ENCODE measurements at places on chromosomes 7 and 10. TPM values are rescaled to one million over a fixed set of nuclear protein-coding genes. Genes with fewer than 3 reads are reported as not detected.
A peak's percentile ranks its signal among the peaks of the same experiment; 100 is the strongest.

DNA sequence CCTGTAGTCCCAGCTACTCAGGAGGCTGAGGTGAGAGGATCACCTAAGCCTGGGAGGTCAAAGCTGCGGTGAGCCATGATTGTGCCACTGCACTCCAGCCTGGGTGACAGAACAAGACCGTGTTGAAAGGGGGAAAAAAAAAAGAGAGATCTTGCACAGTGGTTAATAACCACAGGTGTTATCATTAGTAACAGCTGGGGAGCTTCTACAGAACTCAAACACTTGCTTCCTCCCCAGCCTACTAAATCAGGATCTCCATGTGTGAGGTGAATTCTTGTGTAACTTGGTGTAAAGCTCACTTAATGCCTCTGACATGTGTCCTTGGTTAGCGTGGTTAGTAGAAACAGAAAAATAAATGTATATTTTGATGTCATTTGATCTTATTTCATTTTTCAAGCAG, 43.9 kb upstream of the BMS1 start:
- no peak for DNase-seq

- DNase-seq = no peak
These were observed 2.1 kb downstream of the ANK3 start for GRCh38 chr10:60387531-60387930.

- DNase-seq = no peak
These were observed 7.4 kb downstream of the TAS2R40 start for GRCh38 chr7:143229054-143229790.

DNA sequence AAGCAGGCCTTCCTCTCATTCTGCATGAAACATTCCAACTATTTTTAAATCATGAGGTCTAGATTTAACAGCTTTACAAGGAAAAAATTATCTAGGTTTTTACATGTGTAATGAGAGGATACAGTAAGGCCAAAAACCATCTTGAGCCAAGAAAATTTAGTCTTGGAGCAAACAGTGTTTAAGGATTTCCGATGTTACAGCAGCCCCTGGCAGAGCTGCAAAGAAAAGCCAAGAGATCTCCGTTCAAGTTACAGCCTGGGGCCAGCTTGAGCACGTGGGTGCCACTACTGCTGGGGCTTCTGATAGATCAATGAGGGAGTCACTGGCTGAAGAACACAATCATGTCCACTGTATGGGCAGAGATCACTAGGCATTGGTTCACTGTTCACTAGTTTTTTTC, 156.2 kb downstream of the EVX1 start:
- no peak for DNase-seq

DNA sequence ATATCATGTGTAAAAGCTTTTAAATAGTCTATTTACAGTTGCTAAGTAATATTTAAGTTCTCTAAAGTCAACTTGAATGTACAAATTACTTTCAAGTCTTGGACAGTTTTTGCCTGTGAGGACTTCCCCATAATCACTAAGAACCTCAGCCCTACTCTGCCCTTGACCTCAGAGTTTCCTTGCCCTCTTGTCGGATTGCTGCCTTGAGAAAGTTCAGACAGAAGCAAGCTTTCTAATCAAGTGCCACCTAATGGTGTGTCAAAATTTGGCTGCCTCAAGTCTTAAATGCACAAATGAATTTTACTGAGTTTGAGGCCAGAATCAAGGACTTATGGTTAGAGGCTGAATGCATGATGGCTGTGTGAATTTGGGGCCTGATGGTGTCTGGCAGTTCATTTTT, 88.3 kb upstream of the KAT6B start:
- peak; percentile 19 for DNase-seq

HECW1 gene
- not detected for total RNA-seq

SKIDA1 gene
- total RNA-seq = not detected

PLEKHS1 gene
- 0.90 TPM for total RNA-seq

UCN3 gene
- total RNA-seq = not detected
